ENCODE measurements at places on chromosomes 13 and 19. TPM values are rescaled to one million over a fixed set of nuclear protein-coding genes. Genes with fewer than 3 reads are reported as not detected.

Gene OR10H4
- total RNA-seq = not detected

Gene KLC3
- total RNA-seq = 0.35 TPM

Gene CD70
- total RNA-seq = 8.4 TPM

Gene ZNF611
- total RNA-seq = 19.7 TPM

Gene ZNF99
- total RNA-seq = not detected

Gene SBK3
- not detected for total RNA-seq

Data from activated naive CD4-positive, alpha-beta T cell treated with anti-CD3 and anti-CD28 coated beads, Interleukin-2, amount 50 U/mL, for 72 hours (primary cell).